ENCODE measurements at places on chromosomes 13 and 19.

DNA sequence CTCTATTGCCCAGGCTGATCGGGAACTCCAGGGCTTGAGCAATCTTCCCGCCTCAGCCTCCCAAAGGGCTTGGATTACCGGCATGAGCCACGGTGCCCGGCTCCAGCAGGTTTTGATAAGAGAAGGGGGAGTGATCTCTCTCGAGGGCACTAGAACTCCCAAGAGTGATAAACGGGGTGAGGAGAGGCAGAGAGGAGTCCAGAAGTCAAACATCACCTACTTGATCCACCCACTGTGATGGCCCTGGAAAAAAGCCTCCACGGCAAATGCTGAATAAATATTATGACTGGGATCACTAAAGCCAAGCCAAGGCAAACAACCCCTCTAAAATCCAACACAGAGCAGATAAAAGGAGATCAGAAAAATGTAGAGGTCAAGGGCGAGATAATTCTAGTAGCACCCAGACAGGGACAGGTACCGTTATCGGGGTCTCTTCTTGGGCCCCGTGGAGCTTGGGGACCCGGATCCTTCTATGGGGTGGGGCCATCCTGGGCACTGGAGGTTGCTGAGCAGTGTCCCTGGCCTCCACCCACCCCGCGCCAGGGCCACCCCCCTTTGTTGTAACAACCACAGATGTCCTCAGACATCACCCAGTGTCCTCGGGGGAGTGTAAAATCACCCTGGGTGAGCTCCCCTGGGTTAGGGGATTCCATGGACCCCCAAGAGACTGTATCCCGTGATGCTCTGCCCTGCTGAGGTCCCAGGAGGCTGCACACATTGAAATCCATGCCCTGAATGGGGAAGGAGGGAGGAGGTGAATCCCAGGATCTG lies 3.7 kb upstream of the CREB3L3 start:
- no peak for DNase-seq

- peak; percentile 8 for DNase-seq
Observed at GRCh38 chr13:49935171-49936074, 717 bp downstream of the SPRYD7 start.

DNA sequence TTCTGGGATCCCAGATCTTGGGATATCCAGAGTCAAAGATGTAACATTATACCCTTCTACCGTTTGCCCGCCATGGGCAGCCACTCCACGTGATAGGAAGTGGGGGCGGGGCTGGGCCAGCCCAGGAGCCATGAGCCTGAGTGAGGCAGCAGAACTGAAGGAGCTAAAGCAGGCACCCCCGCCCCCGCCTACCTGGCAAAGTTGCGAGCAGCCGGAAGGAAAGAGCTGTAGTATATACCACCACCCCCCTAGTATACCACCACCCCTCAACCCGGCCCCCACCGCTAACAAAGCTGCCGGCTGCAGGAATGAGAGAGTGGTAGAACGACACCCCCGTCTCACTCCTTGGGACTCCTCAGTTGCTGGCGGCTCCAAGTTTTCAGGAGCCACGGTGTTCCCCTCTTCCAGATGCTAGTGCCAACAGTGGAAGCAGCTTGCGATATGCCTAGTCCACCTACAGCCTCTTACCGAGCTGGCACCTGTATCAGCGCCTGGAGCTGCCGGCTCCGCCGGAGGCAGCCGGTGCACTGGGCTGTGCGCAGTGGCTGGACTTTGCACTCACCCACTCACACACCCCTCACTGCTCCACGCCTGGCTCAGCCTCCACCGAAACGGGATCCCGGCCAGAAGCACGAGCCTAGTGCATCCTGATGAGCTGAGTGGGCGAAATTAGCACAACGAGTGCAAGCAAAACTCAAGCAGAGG lies 230.7 kb upstream of the PRR20A start:
- DNase-seq, result no peak

DNA sequence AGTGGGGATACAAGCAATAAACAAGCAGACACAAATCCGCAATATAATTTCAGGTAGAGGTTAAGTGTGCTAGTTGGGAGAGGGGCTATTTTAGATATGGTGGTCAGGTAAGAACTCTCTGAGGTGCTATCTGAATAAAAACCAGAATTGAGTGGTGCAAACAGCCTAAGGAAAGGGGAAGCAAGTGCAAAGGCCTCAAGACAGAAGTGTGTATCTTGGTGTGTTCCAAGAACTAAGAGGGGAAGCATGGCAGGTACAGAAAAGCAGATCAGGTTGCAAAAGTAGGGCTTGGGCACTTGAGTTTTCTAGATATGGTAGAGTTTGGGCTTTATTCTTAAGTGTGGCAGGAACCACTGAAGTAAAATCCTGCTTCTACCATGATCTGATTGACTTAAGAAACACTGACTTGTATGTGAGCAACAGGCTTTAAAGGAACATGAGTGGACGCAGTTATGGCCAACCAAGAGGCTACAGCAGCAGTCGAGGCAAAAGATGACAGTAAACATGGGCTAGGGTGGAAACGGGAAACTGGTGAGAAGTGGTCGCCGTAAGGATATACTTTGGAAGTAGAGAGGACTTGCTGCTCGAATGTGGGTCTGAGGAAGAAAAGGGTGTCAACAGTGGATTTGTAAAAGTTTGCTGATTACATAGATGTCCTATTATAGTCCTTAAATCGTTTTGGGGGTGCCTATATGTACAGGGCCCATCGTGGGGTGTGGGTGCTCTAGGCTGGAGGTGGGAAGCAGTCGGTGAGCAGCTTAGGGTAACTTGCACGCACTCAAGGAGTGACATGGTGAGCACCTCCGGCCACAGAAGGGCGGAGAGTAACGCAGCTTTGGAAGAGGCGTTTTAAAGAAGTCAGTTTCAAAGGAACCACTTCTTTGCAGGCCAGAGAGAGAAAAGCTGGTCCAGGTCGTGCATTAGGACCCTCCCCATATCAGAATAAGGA lies 677 bp downstream of the TGDS start:
- DNase-seq, result no peak

GRCh38 chr13:50609011-50609410 lies 234.5 kb downstream of the DLEU7 start:
- no peak for DNase-seq

- no peak for DNase-seq
Observed at GRCh38 chr13:109924376-109924775, 138.0 kb upstream of the IRS2 start.

DNA sequence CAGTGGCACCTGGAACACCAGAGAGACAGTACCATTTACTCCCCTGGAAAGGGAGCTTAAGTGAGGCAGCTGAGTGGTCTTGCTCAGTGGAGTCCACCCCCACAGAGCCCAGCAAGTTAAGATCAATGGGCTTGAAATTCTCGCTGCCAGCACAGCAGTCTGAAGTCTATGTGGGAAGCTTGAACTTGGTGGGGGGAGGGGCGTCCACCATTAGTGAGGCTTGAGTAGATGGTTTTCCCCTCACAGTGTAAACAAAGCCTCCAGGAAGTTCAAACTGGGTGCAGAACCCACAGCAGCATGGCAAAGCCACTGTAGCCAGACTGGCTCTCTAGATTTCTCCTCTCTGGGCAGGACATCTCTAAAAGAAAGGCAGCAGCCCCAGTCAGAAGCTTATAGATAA lies 30.3 kb upstream of the CEACAM4 start:
- DNase-seq, result peak; percentile 64

DNA sequence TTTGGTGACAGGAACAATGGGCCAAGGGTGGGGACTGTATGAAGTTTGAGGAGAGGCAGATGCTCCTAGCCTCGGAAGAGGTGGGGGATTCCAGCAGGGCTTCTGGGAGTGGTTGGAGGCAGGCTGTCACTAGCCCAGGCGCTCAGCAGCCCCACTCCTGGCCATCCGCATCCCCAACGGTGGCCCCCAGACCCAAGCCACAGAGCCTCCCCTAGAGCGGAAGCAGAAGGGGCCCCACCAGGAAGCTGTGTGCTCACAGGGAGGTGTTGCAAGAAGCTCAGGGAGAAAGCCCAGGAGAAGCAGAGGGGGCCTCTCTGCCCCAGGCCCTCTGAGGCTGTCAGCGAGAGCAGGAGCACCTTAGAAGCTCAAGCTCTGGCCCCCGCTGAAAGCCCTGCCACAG lies 8.3 kb downstream of the PRAM1 start:
- DNase-seq, result no peak

DNA sequence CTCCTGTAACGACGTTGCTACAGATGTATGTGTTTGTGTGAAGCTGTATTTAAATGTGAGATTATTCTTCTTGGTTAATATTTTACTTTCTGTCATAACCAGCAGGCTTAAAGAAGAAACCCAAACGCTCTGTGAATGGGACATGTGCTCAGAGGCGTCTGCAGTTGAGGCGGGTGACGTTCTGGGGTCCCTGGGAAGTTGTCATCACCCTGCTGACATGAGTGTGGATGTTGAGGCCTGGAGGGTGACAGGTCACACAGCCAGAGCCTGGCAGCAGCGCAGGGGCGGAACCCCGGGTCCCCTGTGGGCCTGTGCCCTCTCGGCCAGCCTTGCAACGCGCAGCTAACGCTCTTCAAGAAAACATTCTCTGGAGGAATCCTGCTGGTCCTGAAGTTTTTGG lies 16.6 kb downstream of the RASA3 start:
- no peak for DNase-seq

- DNase-seq, result no peak
Observed at GRCh38 chr13:76955193-76955592, 6.9 kb downstream of the ACOD1 start.

- no peak for DNase-seq
Observed at GRCh38 chr13:24684600-24684998, 4.4 kb downstream of the ATP12A start.

DNA sequence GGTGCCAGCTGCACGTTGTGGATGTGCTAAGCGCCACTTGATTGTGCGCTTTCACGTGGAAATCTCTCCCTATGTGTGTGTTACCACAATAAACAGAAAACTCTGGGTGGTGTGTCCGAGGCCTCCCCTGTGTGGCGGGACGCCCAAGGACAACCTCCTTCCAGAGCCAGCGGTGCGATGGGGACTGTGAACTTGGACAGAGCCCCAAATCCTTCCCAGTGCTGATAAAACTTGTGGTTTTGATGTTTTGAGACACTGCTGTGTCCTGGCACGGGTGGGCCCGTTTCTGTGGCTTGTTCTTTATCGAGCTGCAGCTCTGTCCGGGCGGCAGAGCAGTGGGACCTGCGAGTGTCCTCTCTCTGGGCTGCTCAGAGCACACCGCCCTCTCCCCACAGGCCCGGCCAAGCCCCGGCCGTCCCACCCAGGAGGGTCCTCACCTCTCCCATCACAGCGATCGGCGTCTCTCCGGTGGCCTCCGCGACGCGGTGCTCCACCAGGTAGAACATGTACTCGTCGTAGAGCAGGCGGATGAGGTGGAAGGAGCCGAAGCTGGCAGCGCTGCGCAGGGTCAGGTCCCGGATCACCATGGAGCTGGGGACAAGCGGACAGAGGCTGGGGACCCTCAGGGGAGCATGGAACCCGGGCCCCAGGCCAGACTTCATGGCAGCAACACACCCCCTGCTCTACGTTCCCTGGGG lies 18.8 kb upstream of the RANBP3 start:
- DNase-seq, result no peak

GRCh38 chr13:111860231-111860552 lies 206.8 kb upstream of the SOX1 start:
- DNase-seq, result no peak
